COLO829 (cell line): ENCODE measurements at places on chromosomes 7 and 10.

- no peak for DNase-seq
Observed at GRCh38 chr7:44134943-44135628, 6.0 kb downstream of the MYL7 start.

- no peak for DNase-seq
Observed at GRCh38 chr7:128831178-128831993, 1.2 kb downstream of the FLNC start.

- DNase-seq = no peak
Observed at GRCh38 chr10:45544191-45544590, 128.4 kb downstream of the ZFAND4 start.

DNA sequence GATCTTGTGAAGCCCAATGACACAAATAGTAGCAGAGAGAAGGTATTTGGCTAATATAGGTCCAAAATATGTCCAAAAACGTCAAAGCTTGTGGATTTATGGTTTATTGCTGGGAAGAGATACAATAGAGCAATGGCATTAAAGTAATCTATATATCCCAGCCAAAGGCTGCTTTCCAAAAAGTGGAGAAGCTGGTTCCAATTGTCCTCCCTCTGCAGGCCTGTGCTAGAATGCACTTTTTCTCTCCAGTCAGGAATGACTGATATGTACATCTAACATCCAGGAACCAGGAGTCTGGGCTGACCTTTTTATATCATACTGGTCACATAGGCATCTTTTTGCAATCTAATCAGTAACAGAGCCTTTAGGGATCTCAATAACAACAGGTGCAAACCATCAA is 167.1 kb upstream of the FAM3C start:
- no peak for DNase-seq

DNA sequence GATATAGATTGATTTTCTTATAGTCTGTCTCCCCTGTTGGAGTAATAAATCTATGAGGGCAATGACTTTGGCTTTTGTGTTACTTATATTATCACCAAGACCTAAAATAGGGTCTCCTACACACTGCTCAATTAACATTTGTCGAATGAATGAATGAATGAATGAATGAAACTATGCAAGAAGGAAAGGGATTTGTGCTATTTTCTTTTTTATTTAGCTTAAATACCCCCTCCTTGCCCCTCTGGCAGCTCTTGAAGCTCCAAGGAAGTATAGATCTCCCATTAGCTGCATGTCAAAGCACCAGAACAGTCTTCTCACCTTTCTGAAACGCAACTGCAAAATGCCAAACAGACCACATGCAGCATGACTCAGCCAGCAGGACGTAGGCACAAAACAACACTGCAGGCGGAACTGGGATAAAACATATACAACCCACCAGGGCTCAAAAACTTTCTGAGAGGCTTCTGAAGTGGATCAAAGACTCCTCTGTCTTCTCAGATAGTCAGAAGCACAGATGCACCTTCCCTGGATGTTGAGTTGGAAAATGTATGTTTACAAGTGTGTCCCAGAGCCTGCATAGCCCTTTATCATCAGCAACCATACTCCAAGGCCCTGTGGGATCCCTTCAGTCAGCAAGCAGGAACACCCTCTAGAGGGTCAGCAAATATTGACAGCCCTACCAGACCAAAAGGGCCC is 187.8 kb downstream of the NPSR1 start:
- DNase-seq = peak; percentile 98

- no peak for DNase-seq
Observed at GRCh38 chr10:77120012-77120411, 517.6 kb downstream of the KCNMA1 start.

DNA sequence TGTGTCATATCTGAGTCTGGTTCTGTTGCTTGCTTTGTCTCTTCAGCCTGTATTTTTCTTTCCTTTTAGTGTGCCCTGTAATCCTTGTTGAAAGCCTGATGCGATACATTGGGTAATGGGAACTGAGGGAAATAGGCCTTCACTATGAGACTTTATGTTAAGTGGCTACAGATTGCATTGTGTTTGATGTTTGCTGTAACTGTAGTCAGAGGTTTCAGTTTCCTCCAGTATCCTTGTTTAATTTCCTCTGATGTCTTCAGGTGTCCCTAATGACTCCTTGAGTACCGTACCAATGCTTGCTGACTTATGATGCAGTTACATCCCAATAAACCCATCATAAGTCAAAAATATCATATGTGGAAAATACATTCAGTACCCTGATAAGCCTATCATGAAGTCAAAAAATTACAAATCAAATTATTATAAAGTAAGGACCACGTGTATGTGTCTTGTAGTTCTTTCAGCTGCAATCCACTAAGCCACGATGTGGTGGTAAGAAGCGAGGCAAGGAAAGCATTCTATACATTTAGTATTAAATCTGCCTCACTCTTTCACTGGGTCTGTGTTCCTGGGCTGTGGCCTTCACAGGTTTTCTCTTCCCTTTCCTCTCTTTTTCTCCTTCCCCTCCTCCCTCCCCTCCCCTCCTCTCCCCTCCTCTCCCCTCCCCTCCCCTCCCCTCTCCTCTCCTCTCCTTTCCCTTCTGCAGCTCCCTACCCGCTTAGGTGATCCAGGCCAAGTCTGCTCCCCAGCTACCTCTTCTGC is 13.3 kb upstream of the GIMAP6 start:
- DNase-seq = no peak

DNA sequence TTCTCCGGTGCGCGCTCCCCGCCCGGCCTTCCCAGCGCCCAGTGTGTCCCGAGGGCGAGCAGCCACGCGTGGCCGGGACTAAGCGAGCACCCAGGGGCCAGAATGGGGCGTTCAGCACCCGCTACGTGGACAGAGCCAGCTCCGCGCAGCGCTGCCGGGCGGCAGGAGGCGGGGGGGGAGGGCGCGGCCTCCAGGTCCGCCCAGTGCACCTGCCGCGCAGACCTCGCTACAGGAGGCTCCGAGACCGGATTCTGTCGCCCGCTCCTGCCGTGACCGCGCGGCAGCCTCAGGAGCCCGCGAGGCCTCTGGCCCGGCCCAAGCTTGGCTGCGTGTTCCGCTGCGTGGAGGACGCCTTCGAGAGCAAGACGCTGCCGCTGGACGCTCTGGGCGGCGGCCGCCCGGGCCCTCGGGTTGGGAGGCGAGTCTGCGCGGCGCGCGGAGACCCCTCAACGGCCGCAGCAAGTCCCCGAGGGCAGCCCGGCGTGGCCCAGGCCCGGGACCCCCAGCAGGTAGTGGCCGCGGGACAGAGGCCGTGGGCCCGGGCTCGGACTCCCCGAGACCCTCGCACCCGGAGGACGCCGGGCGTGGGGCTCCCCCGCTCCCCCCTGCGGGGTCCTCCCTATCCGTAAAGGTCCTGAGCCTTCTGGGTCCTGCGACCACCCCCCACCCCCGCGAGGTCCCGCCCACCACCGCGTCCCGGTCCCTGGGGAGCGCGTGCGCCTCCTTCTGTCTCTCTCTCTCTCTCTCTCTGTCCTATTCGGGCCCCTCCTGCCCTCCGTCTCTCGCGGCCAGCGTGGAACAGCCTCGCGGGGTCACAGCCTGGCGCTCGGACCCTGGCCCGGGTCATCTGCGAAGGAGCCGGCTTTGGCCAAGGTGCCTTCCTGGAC is 904 bp upstream of the DPYSL4 start:
- DNase-seq = no peak

DNA sequence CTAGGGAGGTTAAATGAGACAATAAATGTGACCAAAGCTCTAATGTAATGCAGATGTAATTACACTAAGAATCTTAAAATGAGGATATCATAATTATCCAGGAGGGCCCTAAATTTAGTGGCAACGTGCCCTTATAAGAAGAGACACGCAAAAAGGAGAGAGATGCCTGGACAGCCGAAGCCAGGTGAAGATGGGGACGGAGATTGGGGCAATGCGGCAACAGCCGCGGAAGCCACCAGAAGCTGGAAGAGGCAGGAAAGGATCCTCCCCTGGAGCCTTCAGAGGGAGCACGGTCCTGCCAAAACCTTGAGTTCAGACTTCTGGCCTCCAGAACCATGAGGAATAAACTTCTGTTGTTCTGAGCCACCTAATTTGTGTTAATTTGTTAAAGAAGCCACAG is 25.3 kb upstream of the C10orf71 start:
- no peak for DNase-seq

- no peak for DNase-seq
Observed at GRCh38 chr7:28483908-28484605, 71.7 kb downstream of the CREB5 start.

DNA sequence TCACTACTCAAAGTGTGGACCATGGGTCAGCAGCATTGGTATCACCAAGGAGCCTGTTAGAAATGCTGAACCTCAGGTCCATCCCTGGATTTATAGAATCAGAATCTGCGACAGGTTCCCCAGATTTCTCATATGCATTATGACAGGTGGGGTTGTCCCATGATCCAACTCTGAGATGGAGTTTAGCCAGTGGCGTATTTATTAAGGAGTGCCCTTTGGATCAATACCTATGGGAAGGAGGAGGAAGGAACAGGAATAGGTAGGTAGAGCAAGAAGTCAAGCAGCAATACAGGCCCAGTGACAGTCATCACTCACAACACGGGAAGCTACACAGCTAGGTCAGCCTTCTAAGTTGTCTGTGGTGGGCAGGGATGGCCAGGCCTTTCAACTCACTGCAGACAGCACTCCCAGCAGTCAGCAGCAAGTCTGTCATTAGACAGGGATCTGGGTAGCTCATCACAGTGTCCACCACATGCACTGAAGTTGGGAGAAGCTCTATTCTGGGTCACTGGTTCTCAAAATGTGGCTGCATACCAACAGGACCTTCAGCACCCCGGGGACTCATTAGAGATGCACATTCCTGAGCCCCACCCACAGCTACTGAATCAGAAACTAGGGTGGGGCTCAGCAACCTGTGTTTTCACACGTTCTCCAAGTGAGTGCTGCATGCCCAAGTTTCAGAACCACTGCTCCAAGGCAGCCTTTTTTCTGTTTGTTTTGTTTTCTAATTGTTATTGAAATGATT is 532.3 kb upstream of the GALNT17 start:
- DNase-seq = no peak

DNA sequence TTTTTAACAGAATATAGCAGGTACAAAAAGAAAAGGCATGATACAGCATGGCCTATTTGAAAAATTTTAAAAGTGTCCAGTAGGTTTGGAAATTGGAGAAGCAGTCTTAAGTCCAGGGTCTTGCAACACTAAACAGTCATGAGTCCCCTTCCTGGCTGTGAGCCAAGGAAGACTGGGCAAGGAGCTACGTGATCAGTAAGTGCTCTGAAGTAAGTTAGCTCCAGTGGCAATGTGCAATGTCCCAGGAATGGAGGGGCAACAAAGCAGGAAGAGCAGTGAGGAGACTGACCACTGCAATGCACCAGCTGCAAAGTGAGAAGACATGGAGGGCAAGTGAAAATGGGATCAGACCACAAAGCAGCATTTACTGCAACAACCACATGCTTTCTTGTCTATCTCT is 72.9 kb upstream of the GRID1 start:
- DNase-seq = no peak

GRCh38 chr10:29501692-29502091 is 133.1 kb downstream of the SVIL start:
- DNase-seq = peak; percentile 29

- no peak for DNase-seq
Observed at GRCh38 chr10:31927884-31928548, 615 bp downstream of the ARHGAP12 start.

DNA sequence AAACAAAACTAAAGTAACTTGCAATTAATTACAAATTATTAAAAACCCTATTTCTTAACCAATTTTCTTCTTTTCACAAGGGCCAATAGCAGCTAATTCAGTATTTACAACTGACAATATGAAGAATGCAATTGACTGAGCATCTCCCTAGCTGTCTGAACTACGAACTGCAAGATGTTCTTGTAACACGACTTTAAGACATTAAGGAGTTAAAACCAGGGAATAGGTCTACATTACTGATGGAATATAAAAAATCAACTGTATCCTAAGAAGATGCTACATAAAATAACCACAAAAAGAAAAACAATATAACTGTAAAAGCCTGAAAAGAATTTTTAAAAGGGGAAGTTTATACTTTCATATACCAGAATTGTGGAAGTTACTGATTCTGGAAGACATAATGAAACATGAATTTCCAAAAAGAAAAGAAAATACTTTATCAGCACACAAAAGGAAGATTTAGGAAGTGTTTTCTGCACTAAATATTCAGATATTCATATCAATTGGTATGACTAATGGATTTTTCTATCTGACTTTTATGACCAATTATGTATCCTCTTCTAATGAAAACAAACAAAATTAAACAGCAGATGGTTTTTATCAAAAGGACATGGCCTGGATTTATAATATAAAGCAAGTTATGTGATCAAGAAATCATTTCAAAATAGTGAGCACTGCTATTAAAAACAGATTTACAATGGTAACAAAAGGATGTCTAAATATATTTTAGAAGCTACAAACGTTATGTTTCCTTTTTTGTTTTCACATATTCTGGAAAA is 1.6 kb downstream of the GPR22 start:
- DNase-seq = no peak

- DNase-seq = no peak
Observed at GRCh38 chr10:91002656-91003055, 81.8 kb upstream of the ANKRD1 start.

- DNase-seq = peak; percentile 86
Observed at GRCh38 chr7:55086413-55087201, 67.8 kb downstream of the EGFR start.

DNA sequence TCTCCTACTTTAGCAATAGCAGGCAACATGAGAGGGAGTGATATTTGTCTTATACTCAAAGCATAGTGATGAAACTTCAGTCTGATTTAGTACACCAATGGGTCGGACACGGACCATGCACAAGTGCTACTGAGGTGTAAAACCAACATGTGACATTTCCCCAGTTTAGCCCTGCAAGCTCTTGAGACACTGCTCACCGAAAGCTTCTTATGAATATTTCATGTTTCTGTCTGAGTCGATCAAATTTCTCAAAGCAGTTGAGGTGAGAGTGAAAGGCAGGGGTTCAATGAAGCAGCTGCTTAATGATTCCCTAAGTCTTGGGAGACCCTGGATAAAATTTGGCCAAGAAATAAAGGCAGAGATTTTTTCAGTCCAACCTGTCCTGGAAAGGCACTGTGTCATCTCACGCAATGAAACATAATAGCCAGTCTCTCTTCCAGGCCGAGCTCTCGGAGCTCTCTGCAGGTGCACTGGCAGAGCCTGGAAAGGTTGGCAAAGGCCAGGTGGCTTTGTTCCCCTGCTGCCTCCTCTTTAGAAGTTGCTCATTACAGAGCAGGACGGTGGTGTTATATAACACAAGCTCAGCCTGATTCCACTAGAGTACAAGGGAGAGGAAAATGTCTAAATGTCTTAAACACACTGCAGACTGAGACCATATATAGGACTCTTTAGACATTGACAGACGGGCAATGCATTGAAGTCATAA is 33.9 kb upstream of the XPNPEP1 start:
- DNase-seq = no peak

GRCh38 chr10:73867126-73867807 is 7.1 kb downstream of the CAMK2G start:
- DNase-seq = no peak

GRCh38 chr10:122029499-122030199 is 40.7 kb downstream of the TACC2 start:
- no peak for DNase-seq
